ENCODE measurements at places on chromosomes 1 and 21.

- no peak for DNase-seq
Measured at GRCh38 chr1:97906567-97907241, 14.1 kb downstream of the DPYD start.

- DNase-seq, result no peak
Measured at GRCh38 chr1:164780111-164780812, 221.3 kb downstream of the PBX1 start.

DNA sequence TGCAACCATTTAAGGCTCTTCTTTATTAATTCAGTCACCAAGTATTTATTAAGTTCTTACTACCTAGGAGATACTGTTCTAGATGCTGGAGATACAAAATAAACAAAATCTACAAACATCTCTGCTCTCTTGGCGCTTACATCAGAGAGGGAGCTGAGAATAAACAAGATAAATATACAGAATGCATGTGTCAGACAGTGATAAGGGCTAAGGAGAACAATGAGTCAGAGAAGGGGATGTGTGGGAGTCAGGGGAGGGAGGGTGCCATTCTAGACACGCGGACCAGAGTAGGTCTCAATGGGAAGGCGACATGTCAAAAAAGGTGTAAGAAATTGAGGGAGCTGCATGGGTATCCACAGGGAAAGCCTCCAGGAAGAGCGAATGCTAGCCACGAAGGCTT, 393.2 kb downstream of the RWDD3 start:
- no peak for DNase-seq

- no peak for DNase-seq
Measured at GRCh38 chr1:1181129-1181937, 7.7 kb downstream of the TTLL10 start.

DNA sequence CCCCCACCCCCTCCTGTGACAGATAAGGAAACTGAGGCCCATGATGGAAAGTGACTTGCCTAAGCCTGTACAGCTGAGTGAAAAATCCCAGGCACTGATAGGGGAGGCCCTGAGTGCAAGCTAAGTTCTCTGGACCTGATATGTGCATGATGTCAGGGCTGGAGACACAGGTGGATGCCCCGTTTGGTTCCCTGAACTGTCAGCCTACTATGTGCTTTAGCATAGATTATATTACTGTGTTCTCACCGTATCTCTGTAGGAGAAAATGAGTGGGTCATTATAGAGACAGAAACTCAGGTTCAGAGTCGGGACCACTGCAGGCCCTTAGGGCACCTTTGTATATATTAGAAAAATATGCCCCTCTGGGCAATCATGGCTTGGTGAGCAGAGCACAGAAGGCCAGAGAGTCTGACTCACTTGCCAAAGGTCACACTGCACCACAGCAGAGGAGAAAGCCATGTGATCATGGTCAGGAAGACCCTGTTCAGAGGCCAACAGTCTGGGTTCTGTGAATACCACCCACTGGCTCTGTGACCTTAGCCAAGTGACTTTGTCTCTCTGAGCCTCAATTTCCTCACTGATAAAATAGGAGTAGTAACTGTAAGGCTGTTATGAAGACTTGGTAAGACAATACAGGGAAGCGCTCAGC, 145.8 kb upstream of the WNT4 start:
- DNase-seq, result no peak

GRCh38 chr1:232628335-232629249, 1.3 kb downstream of the SIPA1L2 start:
- DNase-seq, result no peak

DNA sequence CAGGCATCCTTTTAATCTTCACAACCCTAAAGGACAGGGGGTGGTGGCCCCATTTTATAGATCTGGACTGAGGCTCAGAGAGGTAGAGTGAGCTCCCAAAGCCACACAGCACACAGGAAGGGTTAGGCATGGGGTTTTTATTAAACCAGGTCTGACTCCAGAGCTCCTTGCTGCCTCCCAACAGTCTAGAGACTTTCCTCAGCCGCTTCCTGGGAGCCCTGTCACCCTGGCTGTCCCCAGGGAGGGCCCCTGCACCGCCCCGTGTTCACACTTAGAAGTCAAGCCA, 8.0 kb upstream of the EPHA8 start:
- no peak for DNase-seq

GRCh38 chr1:39922251-39922688, 20.6 kb upstream of the MYCL start:
- no peak for DNase-seq

GRCh38 chr1:110736900-110737605, 62.3 kb upstream of the KCNA3 start:
- no peak for DNase-seq

GRCh38 chr1:238779716-238780115, 606.7 kb upstream of the CHRM3 start:
- no peak for DNase-seq

DNA sequence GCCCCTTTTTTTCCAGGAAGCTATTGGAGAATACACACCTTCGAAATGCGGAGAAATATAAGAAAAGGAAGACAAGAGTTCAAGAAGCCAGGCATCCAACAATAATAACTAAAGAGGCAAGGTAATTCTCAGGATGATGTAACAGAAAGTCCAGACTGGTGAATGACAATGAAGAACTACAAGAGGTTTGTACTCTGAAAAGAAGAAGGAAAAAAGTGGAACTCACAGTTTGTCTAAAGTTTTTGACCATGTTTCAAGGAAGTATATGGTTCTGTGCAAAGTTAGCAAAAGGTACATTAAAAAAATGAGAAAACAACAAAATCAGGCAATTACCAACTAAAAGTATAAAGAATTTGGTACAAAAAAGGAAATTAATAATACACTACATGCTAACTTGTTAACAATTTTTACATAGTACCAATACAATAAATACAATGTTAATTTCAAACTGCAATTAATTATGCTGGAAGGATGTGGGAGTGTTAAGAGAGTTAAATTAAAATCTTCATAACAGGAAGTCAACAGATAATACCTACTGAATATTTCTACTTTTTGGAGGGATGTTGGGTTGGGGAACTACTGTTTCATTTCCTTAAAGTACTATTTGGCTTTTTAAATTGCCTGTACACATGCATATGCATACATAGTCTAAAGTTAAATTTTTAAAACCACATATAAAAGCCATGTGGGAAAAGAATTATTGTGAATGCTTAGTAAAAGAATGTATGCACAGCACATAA, 12.9 kb upstream of the CD55 start:
- no peak for DNase-seq

DNA sequence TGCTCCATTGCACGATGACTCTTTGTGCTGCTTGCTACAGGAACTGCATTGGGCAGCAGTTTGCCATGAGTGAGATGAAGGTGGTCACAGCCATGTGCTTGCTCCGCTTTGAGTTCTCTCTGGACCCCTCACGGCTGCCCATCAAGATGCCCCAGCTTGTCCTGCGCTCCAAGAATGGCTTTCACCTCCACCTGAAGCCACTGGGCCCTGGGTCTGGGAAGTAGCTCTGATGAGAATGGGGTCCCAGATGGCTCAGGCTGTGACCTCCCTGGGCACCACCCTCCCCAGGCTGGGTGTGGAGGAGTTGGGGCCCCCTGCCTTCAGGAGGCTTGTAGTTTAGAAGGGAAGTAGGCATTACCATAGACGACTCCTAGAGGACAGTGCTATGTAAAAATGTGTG, 19.7 kb downstream of the CYP4B1 start:
- DNase-seq, result no peak

DNA sequence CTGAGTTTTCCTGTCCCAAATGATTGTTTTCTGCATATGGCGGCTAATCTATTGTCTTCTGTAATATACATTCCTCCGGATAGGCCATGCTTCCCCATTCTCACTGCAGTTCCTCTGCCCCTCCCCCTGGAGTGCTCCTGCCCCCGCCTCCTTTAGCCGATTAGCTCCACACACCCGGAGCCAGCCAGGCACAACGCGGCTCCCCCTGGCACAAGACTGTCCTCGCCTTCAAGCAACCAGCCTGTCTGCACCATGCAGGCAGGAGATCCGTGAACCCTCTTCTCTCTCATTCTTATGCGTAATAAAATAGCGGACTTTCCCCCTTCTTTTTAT, 18.0 kb downstream of the SERTAD4 start:
- no peak for DNase-seq

DNA sequence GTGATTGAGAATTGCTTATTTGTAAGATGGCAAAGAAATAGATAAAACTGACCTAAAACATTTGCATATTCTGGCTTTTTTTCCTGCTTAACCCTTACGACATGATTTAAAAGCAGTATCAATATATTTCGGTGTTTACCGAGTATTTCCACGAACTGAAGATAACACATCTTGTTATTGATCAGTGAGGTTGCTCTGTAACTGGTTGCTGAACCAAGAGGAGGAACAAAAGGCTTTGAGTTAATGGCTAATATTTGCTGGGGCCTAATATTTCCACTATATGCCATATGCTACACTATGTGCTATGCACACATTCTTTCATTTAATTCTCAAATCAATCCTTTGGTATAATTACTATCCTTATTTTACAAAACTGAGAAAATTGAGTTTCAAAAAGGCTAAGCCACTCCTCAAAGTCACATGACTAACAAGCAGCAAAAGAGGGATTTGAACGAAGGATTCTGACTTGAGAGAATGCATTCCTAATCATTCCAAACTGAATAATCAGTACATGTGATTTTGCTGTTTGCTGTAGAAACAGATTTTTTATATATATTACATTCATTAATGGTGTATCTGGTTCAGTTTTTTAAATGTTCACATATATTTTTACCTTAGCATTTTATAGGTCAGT, 346.0 kb downstream of the USP25 start:
- no peak for DNase-seq

- DNase-seq, result no peak
Measured at GRCh38 chr1:219189952-219190351, 16.3 kb downstream of the LYPLAL1 start.

Data from HCT116 (cell line).